ENCODE measurements at places on chromosomes 12 and 14.

DNA sequence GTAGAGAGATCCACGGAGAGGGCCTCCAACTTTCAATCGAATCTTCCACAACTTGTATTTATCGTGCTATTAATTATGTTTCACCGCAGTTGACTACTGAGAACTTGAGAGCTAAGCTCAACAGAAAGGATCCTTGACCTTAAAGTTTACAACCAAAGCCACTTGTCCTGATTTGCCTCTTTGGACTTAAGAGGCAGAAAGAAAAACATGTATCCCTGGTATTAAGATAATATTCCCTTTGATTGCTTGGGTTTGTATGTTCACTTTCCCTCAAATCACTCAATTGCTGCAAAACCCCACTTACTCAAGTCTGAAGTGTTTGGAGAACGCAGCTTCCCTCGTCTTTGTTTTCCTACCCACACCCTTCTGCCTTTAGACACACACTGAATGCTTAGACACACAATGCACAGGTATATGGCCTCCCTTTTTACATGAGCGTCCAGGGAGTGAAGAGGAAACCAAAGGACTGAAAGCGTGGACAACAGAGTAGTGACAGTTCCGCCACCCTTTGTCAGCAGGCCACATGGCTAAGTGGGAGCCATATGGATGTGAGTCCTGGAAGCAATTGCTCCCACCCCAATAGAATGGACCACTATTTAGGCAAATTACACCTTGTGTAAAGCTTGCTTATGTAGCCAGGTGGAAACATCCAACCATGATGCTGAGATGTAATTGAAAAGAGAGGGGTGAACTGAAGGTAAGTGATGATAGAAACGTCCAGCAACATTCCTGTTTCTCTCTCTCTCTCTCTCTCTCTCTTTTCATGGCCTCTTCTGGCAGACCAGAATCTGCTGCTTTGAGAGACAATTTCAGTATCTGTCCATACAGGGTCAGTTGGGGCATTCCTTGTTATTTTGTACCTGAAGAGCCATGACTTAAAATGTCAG is 1.4 kb upstream of the PKP2 start:
- H3K36me3 ChIP-seq: no peaks in the 10 kb centered on the region
- peaks cover 6% of the 10 kb centered on the region for H3K4me1 ChIP-seq
- no peak overlapping the region for H3K27ac ChIP-seq
- H3K4me3 ChIP-seq: no peak overlapping the region
- peaks cover 45% of the 10 kb centered on the region for H3K27me3 ChIP-seq

GRCh38 chr14:89259951-89260609 is 157.0 kb downstream of the FOXN3 start:
- H3K27ac ChIP-seq: no peak overlapping the region
- no peak for DNase-seq
- H3K36me3 ChIP-seq: peaks cover 6% of the 10 kb centered on the region
- H3K4me3 ChIP-seq: no peak overlapping the region
- no peaks in the 10 kb centered on the region for H3K4me1 ChIP-seq

GRCh38 chr12:48009471-48009870 is 5.2 kb upstream of the COL2A1 start:
- no peak overlapping the region for H3K27ac ChIP-seq
- H3K36me3 ChIP-seq: no peaks in the 10 kb centered on the region
- DNase-seq: no peak
- peaks cover 10% of the 10 kb centered on the region for H3K27me3 ChIP-seq
- H3K4me1 ChIP-seq: peaks cover 10% of the 10 kb centered on the region
- no peak overlapping the region for H3K4me3 ChIP-seq

GRCh38 chr12:100956311-100956852 is 161.8 kb downstream of the ANO4 start:
- no peak overlapping the region for H3K27ac ChIP-seq
- DNase-seq: no peak
- no peaks in the 10 kb centered on the region for H3K27me3 ChIP-seq
- no peaks in the 10 kb centered on the region for H3K36me3 ChIP-seq

- no peak overlapping the region for H3K4me3 ChIP-seq
- H3K27me3 ChIP-seq: peaks cover 38% of the 10 kb centered on the region
- H3K4me1 ChIP-seq: no peaks in the 10 kb centered on the region
- no peaks in the 10 kb centered on the region for H3K36me3 ChIP-seq
- H3K27ac ChIP-seq: no peak overlapping the region
Measured at GRCh38 chr12:132268674-132269073, 60.7 kb downstream of the GALNT9 start.

- no peaks in the 10 kb centered on the region for H3K36me3 ChIP-seq
- H3K27ac ChIP-seq: no peak overlapping the region
- DNase-seq: no peak
- H3K4me1 ChIP-seq: peaks cover 17% of the 10 kb centered on the region
- H3K27me3 ChIP-seq: no peaks in the 10 kb centered on the region
Measured at GRCh38 chr14:68511129-68512047, 281.5 kb downstream of the ZFP36L1 start.

DNA sequence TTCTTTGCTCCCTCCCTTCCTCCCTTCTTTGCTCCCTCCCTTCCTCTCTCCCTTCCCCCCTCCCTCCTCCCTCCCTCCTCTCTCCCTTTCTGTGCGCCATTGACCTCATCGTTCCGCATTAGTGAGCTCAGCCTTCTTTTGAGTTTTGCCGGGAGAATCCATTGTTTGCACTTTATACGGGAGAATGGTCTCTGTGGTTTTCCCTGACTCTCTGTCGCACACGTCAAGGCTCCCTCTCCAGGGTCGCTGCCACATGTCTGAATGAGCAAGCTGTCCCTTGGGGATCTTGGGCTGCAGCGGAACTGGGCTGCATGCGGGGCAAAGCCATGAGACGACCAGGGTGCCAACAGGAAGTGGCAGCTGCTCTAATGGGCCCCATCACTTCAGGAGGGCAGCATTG is 118.5 kb downstream of the GLT1D1 start:
- H3K36me3 ChIP-seq: no peaks in the 10 kb centered on the region
- H3K4me3 ChIP-seq: no peak overlapping the region
- peaks cover 26% of the 10 kb centered on the region for H3K4me1 ChIP-seq
- peak; percentile 48 for DNase-seq

DNA sequence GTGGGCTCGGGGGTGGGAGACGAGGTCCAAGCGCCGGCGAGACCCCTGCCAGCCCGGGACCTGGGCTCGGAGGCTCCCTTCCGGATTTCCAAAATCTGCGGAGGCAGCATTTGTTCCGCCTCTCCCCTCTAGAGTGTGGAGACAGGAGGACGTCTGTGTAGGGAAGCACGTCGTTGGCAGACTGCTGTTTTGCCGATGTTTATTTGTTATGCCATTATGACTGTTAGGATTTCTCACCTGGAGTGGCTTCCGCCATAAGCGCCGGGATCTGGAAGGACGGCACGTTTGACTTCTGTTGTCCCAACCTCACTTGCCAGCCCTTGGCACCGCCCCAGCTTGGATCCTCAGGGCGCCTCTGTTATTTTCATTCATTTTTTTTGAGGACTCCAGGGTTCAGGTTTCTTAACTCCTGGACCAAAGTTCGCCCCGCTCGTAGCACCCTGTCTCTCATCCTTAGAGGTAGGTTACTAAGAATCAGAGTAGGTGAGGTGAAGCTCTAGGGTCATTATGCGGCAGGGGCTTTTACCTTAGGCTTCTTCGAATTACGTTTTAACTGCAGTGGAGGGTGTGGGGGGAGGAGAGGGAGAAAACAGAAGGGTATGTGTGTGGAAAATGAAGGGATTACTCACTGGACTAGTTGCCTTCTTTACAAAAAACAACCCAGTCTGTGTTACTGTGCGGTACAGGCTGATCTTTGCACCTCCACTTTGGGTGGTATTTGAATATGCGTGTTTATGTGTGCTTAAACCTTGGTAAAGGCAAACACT is 547 bp upstream of the PYGL start:
- peaks cover 2% of the 10 kb centered on the region for H3K4me1 ChIP-seq
- H3K27me3 ChIP-seq: no peaks in the 10 kb centered on the region
- no peak overlapping the region for H3K27ac ChIP-seq
- H3K4me3 ChIP-seq: peak overlapping the region; percentile 91

GRCh38 chr12:67702136-67702535 is 53.6 kb downstream of the DYRK2 start:
- no peaks in the 10 kb centered on the region for H3K36me3 ChIP-seq
- no peak for DNase-seq

DNA sequence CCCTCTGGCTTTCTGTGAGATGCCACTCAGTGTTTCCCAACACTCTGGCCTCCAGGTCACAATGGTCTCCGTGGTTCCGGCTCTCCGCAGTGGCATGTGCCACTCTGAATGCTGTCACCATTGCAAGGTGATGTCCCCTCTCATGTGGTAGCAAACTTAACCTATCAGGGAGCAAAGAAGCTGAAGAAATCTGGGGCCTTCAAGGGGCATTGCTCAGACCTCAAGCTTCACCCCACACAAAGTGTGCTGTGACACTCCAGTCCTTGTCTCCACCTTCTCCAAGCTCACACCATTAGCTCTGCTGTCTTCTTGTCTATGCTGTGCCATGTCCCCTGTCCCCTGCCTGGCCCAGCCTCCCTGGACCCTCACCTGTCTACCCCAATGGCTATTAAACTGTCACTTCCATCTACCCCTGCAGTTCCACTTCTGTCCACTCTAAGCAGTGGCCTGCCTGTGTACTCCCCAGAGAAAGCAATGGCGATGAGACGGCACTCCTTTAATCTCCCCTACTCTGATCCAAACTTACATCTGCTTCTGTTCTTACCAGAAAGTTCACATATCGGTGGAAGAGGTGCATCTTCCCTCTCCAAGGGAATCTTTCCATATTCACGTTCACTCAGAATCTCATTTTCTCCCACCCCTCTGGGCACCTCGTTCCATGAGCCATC is 93.7 kb downstream of the DHRS2 start:
- no peak overlapping the region for H3K27ac ChIP-seq
- no peaks in the 10 kb centered on the region for H3K4me1 ChIP-seq
- H3K27me3 ChIP-seq: no peaks in the 10 kb centered on the region
- H3K36me3 ChIP-seq: no peaks in the 10 kb centered on the region

Measured in neuronal stem cell (in vitro differentiated cells).